Right ventricle myocardium superior (tissue), 1 donor: ENCODE measurements at places on chromosomes 11 and 22. TPM values are rescaled to one million over a fixed set of nuclear protein-coding genes. Genes with fewer than 3 reads are reported as not detected.

- DNase-seq = no peak
Measured at GRCh38 chr11:108703916-108704315, 39.0 kb downstream of the DDX10 start.

GRCh38 chr11:23181022-23181807, 320.9 kb upstream of the CCDC179 start:
- DNase-seq = no peak

GRCh38 chr11:111729071-111729830, 36.9 kb downstream of the PPP2R1B start:
- no peak for DNase-seq

GRCh38 chr11:83259559-83259958, 26.6 kb downstream of the CCDC90B start:
- DNase-seq = no peak

DNA sequence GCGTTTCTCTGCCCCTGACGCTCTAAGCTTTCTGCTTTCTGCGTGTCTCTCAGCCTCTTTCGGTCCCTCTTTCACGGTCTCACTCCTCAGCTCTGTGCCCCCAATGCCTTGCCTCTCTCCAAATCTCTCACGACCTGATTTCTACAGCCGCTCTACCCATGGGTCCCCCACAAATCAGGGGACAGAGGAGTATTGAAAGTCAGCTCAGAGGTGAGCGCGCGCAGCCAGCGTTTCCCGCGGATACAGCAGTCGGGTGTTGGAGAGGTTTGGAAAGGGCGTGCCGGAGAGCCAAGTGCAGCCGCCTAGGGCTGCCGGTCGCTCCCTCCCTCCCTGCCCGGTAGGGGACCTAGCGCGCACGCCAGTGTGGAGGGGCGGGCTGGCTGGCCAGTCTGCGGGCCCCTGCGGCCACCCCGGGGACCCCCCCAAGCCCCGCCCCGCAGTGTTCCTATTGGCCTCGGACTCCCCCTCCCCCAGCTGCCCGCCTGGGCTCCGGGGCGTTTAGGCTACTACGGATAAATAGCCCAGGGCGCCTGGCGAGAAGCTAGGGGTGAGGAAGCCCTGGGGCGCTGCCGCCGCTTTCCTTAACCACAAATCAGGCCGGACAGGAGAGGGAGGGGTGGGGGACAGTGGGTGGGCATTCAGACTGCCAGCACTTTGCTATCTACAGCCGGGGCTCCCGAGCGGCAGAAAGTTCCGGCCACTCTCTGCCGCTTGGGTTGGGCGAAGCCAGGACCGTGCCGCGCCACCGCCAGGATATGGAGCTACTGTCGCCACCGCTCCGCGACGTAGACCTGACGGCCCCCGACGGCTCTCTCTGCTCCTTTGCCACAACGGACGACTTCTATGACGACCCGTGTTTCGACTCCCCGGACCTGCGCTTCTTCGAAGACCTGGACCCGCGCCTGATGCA, at the start of gene MYOD1:
Gene MYOD1, plus strand, starts transcription at position 544 of the 910 bp plus-strand sequence. Its CDS starts 212 bp downstream, at position 756.
- peak; percentile 30 for DNase-seq

- DNase-seq = no peak
Measured at GRCh38 chr11:82909015-82909640, 7.6 kb downstream of the DDIAS start.

DNA sequence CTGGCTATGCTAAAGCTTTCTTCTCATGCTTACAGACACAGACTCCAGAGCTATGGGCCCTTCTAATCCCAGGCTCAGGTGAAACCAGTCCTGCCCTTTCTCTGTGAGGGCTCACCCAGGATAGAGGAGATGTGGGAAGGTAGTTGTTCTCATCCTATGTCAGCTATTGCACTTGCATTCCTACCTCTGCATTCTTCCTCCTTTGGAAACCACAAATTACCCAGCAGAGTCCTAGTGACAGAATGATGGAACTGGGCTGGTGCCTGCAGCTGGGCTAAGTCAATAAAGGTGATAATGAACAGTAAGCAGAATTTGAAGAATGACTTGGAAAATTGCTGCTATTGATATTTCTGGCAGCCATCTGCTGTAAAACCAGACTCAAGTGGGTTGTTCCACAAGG, 560.0 kb downstream of the TMEM135 start:
- DNase-seq = no peak

GRCh38 chr11:125101596-125101995, 9.8 kb downstream of the TMEM218 start:
- no peak for DNase-seq

GRCh38 chr11:62611705-62612365, 740 bp downstream of the EML3 start:
- DNase-seq = peak; percentile 73

DNA sequence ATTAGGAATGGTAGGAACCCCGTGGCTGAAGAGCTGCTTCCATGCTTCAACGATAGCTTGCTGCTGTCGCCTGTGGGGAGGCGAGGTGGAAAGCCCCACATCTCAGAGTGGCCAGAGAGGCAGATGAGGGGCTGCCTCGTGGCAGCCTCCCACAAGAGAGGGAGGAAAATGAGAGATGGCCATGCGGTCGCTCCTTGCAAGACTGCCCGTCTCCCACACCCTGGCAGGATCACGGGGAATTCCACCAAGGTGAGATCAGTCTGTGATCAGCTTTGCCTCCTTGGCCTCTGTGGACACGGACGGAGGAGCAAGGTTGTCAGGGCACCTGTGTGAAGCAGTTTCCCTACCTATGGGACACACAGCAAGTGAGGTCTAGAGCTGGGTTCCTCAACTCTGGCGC, 3.0 kb downstream of the CRYBA4 start:
- no peak for DNase-seq

GRCh38 chr11:123100379-123101085, 38.6 kb upstream of the HSPA8 start:
- DNase-seq = no peak

- no peak for DNase-seq
Measured at GRCh38 chr11:93389737-93390136, 59.2 kb downstream of the DEUP1 start.

DNA sequence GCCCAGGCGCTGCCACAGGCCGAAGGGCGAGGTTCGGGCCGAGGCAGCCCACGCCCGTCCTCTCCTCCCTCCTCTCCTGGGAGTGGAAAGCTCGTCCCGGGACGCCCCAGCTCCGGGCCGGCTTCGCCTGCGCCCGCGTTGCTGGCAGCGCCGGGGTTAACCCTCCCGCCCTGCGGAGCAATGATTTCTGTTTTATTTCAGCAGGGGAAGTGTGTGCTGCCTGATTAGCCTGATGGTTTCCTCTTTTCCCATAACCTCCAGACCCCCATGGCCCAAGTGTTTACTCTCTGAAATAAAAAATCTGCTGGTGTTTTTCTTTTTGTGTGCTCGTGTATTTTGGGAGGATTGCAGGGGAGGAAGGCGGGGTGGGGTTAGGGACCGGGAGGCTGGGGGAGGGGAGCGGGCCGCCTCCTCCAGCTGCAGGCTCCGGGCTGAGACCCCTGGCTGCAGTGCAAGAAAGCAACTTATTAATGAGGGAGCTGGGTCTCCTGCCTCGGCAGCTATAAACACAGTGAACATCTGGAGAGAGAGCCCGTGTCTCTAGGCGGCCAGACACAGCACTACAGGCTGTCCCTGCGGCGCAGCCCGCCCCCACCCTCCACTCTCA, 38.6 kb downstream of the ETS1 start:
- peak; percentile 77 for DNase-seq

- no peak for DNase-seq
Measured at GRCh38 chr22:35766654-35767580, 49.2 kb downstream of the APOL5 start.

- DNase-seq = no peak
Measured at GRCh38 chr11:71530602-71531001, 3.5 kb downstream of the KRTAP5-7 start.

GRCh38 chr11:70105755-70106571, 27.8 kb downstream of the ANO1 start:
- DNase-seq = peak; percentile 23

DNA sequence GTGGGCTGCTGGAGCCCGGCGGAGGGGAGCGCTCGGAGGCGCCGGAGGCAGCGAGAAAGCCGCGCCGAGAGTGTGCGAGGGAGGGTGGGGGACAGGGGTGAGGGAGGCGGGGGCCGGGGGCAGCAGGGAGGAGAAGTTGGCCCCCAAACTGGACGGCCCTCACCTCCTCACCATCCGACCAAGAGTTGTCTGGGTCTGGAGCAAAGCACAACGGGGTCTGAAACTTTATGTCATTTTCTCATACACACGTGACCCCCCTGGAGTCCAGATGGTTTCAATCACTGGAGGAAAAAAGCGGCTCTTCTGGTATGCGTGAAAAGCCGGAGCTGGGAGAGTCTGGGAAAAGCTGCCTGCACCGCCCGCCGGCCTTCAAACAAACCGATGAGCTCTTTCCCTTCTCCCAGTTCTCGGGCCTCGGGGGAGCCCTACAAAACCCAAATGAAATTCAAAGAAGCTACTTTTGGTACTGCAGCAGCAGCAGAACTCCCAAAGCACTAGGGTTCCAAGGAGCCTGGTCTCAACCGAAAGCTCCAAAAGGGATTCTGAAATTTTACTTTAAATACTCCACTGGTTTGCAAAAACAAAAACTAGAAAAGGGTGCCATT, 39.7 kb upstream of the AKIP1 start:
- DNase-seq = peak; percentile 76

DNA sequence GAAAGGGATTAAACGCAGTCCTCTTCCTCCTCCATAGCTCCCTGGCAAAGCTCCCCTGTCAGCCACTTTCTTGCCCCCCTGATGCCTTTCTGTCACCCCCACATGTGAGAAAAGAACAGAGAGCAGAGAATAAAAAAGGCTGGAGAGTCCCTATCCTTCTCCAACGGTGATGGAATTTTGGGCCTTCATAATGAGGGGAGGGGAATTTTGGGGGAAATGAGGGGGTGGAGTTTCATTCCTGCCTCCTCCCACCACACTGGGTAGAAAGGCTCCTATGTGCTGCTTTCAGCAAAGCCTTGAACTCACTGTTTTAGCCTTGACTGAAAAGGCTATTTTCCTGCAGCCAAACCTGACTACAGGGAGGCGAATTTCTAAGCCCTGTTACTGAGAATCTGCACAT, 59.3 kb downstream of the C11orf58 start:
- DNase-seq = no peak

DNA sequence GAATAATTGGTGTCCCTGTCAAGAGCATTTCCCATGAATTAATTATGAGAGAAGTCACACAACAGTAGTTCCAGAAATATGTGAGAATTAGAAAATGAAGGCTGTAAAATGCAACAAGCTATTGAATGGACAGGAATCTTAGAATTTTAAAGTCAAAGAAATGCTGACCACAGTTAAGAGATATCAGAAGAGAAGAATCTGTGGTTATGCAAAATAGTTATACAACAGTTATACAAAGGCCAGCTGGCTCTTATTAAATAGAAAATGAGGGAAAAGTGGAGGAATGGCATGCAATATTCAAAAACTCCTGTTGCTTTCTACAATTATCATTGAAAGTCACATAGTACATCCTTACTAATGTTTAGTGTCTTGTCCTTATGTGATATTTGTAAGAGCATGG, 27.4 kb downstream of the CASP12 start:
- DNase-seq = no peak

GRCh38 chr11:118012083-118012669, 26.0 kb downstream of the IL10RA start:
- no peak for DNase-seq

DNA sequence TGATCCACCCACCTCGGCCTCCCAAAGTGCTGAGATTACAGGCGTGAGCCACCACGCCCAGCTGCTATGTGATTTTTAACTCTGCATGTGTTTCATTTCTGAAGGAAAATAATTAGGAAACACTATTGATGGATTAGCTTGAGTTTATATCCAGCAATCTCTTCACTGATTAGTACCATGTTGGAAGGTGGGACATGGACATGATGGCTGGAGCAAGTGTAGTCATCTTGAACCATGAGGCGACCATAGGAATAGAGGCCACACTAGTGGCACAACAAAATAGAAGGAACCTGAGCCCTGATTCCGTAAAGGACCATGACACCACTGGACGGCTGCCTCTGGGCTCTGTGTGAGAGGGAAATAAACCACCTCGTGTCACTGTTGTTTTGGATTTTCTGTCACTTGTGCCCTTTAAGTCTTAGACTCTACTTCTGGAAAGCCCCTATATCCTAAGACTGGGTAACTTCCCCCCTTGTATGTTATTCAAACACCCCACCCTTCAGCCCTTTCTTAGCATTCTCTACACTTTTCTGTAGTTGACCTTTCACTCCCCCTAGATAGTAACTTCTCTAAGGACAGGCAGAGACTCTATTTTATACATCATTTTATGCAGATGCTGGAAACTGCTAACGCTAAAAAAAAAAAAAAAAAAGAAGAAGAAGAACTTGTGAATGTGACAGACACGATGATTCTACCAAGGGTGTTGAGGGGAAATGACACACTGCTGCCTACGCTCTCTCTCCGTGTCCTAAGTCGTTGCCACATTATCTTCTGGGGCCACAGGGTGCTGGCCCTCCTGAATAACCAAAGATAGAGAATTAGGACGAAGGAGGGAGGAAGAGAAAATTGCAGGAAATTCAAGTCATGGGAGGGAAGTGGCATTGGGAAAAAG, 2.7 kb upstream of the VPS37C start:
- no peak for DNase-seq

DNA sequence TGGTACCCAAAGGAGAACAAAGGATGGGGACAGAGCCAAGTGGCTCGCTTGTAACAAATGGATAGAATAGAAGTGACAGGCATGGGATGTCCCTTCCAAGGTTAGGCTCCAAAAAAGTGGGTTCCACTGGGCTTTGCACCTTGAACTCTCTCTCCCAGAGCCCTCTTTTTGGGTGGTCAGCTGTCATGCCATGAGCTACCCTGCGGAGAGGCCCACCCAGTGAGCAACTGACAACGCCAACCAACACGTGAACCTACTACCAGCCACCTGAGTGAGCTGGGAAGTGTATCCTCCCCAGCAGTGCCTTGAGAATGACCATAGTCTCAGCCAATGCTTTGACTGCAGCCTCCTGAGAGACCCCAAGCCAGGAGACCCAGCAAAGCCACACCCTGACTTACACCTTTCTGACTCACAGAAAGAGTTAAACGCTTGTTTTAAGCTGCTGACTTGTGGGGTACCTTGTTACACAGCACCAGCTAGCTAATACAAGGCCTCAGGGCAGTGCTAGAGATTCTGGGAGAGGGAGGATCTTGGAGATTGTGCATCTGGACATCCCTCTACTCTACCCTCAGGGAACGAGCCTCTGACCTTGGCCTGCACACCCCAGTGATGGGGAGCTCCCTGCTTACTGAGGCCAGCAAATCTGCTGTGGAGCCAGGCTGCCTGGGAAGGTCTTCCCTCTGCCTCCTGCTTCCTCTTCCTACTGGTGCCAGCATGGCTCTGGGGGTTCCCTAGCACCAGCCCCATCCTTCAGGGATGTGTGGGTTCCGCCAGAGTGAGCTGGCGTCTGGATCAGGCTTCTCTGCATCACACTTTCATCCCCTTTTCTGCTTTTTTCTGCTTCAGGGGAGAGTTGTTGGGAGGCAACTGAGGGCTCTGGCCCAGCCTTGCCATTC, 29.1 kb upstream of the RFPL3 start:
- DNase-seq = no peak

Gene EFCAB6
- 1.7 TPM for total RNA-seq

Gene PIWIL4
- total RNA-seq = 0.78 TPM

Gene CCDC87
- 0.24 TPM for total RNA-seq

Gene MS4A15
- not detected for total RNA-seq

Gene PRAME
- not detected for total RNA-seq

Gene SORL1
- 4.7 TPM for total RNA-seq
